ENCODE measurements at places on chromosomes 6 and 20.

DNA sequence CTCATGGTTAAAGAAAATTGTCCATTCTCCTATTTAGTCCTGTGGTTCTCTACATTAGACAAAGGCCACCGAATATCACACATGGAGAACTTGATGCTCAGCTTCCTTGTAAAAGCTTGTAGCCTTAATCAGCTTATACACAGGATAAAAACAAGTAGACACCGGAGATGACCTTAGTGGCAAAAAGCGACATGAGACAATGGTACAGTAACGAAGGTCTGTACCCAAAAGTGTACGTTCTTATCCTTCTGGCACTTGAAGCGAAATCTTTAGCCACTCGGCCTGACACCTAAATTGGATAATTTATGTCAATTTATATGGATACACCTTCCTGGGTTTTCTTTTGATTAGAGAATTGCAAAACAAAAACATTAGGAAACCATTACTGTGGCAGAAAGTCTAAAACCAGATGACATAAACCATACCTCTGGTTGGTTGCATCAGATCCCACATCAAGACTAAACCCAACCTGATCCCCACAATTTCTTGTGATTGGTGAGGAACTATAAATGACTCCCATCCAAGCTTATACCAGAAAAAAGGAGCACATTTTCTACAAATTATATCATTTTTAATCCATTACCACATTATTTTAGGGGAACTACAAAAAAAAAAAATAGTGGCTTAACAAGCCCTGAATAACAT is 6.1 kb downstream of the RBM39 start:
- no peak for DNase-seq

DNA sequence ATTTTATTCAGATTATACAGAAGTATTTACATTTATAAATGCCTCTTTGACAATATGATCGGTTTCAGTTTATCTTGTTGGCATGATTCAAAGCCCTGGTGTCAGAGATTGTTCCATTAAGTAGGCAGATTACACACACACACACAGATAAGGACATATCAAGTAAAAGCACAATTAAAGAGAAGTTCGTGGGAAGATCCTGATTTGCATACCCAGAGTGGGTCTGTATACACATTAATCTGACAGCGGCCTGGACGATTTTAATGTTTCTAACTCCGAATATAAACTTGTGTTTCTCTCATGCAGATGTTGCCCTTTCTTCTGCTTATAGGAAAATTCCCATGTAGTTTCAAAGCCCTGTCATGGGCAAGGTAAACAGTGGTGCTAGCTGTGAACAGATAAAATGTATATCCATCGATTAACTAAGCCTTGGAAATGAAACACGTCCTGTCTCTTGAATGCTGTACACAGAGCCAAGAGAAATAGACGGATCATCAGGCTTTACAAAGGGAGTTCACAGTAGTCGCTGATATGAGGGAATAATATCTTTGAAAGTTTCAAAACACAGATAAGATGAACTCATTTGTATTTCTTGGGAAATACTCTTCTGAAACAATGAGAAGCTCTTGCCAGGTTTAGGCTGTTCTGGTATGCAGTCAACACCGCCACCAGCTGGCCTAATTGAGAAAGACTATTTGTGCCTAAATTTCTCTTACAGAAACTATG is 108.2 kb upstream of the GMDS start:
- peak; percentile 13 for DNase-seq

- DNase-seq, result no peak
Measured at GRCh38 chr20:51393571-51393970, 148.9 kb downstream of the NFATC2 start.

GRCh38 chr6:7591770-7592169 is 1.8 kb downstream of the SNRNP48 start:
- DNase-seq, result no peak

GRCh38 chr6:20412682-20413073 is 11.0 kb downstream of the E2F3 start:
- no peak for DNase-seq
